Mesenchymal stem cell (in vitro differentiated cells and primary cell): ENCODE measurements at places on chromosomes 7 and 10.

DNA sequence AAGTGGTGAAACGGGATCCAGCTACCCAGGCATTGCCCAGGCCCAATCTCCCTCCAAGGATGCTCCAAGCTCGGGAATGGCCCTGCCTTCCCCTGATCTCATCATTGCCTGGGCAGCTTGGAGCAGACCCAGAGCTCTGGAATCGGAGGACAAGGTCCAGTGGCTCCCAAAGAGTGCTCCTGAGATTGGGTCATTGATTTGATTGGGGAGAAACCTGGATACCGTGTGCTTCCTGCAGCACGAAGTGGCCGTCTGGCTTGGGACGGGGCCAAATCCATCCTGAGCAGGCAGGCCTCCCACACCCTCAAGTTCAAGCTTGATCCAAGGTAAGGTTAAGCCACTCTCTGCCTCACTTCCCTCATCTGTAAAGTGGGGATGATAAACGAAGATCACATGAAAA, 69.9 kb downstream of the OAT start:
- no peak for DNase-seq

DNA sequence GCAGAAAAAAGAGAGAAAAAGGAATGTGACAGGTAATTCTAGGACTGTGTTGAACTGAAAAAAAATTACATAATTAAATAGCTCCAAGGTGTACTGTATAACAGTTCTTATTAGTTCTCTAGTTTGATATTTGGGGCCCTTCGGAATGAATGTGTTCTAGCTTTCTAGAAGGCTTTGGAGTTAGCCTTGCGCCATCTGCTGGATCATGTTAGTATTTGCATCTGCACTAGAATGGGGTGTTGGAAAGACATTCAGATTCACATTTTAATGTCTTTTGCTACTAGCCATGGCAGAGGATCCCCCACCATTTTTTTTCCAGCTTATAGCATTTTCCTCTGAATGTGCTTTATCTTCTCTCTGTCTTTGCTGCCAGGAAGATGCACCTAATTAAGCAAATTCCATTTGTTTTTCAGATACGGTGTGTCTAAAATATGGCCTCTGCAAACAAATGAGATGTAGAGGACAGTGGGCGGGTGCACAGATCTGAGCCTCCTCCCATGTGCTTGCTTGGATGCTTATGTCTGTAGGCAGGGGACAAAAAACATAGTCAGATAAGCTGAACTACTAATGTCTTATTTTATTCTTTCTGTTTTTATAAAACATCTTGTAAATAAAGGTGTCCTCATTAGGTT, 238.5 kb downstream of the PHF14 start:
- peak; percentile 85 for DNase-seq

GRCh38 chr7:8092140-8092539, 123.5 kb downstream of the GLCCI1 start:
- no peak for DNase-seq

GRCh38 chr7:16550671-16551070, 24.0 kb downstream of the LRRC72 start:
- DNase-seq = no peak

GRCh38 chr7:20240080-20240926, 23.1 kb upstream of the MACC1 start:
- no peak for DNase-seq

DNA sequence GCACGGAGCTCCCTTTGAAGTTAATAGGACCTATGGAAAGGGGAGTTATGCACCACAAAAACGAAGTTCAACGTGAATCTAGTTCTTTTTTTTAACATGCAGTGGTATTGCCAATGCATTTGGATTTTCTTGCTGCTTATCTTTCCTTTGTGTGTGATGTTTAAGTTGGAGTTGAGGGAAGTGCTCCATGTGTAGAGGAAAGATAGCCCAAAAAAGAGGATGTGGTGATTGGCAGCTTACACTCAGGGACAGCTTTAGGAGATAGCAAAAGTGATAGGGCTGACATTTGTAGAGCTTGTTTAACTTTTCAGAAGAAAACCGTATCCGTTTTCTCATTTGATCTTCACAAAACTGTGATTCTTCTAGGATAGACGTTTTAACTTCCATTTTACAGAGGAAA, 101.3 kb downstream of the MDFIC start:
- no peak for DNase-seq

GRCh38 chr7:1848013-1848640, 178.1 kb downstream of the ELFN1 start:
- DNase-seq = no peak

DNA sequence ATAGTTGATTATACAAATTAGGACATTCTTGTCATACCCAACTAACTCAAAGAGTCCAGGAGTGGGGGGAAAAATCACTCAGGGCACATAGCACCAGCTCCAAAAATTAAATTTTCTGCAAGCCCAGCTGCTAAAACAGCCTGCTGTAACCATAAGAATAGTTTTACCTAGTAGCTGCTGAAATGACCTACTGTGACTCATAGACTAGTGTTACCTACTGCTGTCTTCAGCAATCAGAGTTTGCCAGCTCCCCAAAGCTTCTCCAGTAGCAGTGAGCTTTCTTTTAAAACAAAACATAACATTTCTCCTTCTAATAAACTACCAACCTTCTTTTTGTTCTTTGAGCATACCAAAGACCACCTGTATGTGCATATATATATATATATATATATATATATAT, 4.2 kb upstream of the ARHGAP12 start:
- no peak for DNase-seq

- DNase-seq = no peak
Measured at GRCh38 chr10:91328320-91328984, 81.7 kb upstream of the HECTD2 start.

DNA sequence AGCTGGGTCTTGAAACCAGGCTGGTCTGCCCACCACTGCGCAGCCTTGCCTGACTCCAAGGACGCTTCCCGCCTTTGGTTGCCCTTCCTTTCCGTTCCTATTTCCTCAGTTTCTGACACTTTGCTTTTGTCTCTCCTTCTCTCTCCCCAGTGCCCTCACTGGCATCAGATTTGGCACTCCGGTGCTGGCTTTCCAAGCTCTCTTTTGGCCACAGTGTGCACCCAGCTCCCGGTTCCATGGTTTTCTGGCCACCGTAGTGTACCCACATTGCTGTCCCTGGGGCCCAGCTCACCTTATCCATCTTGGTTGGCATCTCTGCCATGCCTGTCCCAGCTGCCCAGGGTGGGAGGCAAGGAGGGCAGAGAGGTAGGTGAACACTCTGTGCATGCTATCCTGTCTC, 142.2 kb downstream of the PLXNA4 start:
- DNase-seq = no peak

- DNase-seq = peak; percentile 64
Measured at GRCh38 chr10:88952647-88953111, at the start of gene ACTA2. Gene ACTA2, minus strand, starts transcription at chr10:88952773. Its CDS starts 3,843 bp downstream, at chr10:88948930.

- peak; percentile 84 for DNase-seq
Measured at GRCh38 chr10:132387764-132388210, 9.2 kb upstream of the PWWP2B start.

- DNase-seq = no peak
Measured at GRCh38 chr7:157009170-157009777, 1.2 kb downstream of the MNX1 start.

DNA sequence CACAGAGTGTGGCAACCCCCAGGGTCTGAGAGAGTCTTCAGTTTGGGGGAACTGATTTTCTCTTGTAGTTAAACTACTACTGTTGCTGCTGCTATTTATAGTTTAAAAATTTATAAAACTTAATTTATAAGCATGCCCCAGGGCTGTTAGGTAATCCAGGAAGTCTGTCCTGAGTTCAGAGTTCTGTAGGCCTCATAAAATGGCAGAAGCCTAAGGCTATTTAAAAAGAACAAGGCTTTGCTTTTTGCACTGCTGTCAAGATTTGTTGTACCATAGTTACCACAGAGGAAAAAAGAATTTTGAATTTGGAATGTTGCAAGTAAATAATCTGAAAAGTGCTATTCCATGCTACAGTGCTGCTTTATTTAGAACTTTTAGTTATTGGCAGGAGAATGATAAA, 66.1 kb downstream of the AGK start:
- DNase-seq = no peak

DNA sequence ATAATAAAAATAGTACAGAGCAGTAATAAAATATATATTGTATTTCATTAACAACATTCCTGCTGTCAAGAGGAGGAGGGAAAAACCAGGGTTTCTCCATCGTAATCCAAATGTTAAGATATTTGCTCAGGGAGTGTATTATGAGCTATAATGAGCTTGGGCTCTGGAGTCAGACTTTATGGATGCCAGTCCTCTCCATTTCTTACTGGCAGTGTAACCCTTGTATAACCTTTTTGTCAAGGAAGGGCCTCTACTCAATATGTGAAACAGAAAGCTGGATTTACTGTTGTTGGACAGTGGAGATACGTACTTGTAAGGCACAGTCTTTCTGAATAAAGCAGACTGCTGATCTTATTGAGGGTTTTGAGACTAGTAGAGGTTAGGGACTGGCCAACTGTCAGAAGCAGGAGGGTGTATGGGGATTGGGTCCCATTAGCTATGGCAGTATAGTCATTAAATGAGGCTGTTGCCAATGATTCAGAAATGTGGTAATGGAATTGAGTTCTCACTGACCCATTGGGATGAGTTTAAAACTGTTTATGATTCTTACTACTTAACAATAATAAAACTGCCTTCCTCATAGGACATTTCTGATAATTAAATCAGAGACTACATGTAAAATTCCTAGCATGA, 56.5 kb downstream of the ZNF277 start:
- peak; percentile 5 for DNase-seq

DNA sequence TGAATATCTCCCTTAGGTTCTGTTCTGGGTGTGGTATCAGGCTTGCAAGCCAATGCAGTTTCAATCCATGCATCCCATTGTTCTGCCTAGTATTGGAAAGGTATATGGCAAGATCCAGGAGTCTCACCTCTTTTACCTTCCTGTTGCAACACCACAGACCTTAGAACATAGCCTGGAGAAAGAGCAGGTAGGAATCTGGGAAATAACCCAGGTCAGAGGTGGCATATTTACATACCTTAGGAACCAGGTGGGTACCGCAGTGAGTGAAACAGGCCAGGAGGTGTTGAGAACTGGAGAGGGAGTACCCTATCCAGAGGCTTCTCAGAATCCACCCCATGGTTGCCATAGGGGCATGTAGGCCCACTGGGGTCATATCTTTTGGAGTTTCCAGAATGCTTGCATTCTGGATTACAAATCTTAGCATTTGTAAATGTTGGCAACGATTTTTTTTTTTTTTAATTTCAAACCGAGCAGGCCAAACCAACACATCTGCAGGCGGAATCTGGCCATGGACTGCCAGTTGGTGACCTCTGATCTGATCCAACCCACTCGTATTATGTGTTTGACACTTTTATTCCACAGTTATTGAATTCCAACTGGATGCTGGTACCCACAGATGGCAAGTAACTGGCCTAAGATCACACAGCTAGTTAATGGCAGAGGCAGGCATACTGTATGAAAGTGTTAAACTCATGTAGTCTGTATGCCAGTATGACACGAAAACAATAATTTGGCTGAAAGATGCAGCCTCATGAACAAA, 180.3 kb upstream of the TCF7L2 start:
- no peak for DNase-seq

DNA sequence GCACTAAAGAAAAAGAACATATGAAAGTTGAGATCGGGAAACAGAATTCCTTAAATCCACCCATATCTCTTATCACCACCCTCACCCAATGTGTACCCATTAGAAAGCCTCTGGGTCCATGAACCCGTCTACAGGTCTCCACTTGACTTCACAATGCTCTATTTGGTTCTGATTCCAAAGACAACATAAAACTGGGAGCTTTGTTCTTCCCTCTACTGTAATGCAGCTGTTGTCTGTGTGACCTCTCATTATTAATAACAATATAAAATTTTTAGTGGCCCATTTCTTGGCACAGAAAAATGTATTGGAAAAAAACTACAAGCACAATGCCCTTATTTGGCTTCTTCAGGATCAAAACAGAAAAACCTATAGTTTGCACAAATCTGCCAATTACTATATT, 30.0 kb downstream of the DOCK4 start:
- DNase-seq = no peak

GRCh38 chr10:44981172-44982113, 2.8 kb upstream of the DEPP1 start:
- peak; percentile 90 for DNase-seq

- DNase-seq = peak; percentile 57
Measured at GRCh38 chr10:89466599-89467035, 52.2 kb downstream of the IFIT5 start.

- DNase-seq = no peak
Measured at GRCh38 chr7:149281508-149282330, 19.7 kb downstream of the ZNF783 start.

DNA sequence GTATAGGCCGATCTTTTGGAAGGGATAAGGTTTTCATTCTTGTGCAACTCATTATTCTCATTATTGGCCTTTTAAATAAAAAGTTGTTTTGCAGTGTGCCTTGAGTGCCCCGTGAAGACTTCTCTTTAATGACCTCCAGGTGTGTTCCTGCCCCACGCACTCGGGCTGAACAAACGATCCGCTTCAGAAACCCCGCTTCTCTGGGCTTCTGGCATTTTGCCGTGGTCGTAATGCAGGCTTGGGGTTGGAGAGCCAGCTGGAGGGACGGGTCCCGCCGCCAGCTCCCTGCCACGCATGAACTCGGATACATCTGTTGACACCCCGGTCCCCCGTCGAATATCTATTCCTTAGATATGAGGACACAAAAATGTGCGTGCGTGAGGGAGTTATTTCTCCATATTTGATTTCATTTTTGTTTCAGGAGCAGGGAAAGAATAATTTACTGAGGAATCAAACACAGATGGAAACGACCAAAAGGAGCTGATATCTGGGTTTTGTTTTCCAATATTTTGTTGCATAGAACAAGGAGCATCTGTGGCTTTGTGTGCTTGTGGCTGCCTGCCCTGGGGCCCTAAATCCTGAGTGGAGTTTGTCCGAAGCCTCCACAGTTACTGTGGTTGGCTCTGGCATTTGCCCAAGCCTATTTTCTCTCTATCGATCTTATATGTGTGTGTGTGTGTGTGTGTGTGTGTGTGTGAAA, 17.0 kb upstream of the TTYH3 start:
- DNase-seq = no peak

DNA sequence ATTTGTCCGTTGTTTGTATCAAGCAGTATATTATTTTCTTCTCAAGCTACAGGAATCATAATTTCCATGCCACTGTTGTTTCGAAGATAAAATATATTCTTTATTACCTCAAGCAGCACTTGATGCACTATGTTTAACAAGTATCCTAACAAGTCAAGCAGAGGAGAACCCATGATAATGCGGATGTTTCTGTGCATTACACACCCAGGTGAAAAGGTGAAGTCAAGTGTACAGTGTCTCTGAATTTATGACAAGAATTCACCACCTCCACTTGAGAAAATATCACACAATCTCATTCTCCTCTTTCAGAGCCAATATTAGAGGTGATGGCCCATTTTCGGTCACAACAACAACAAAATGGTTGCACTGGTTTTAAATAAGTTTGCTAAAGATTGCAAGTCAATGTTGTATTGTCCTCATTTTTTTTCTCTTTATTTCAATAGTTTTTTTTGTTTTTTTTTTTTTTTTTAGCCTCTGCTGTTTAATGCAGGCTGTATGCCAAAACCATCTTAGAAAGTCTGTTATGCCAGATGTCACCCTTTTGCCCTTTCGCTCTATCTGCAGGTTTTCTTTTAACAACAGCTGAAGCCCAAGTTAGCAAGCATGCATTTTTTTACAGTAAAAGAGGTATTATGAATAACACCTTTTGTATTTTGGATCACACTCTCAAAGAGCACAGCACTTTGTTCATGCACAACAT, 568.7 kb upstream of the LRRN3 start:
- DNase-seq = no peak

- DNase-seq = no peak
Measured at GRCh38 chr10:104233817-104234216, 1.7 kb upstream of the CFAP43 start.

- no peak for DNase-seq
Measured at GRCh38 chr7:104135760-104136558, 71.9 kb downstream of the ORC5 start.
